Renal cortex interstitium (tissue), 15 donors: ENCODE measurements at places on chromosomes 3 and 15. TPM values are rescaled to one million over a fixed set of nuclear protein-coding genes. Genes with fewer than 3 reads are reported as not detected.
A peak's percentile ranks its signal among the peaks of the same experiment; 100 is the strongest.

GRCh38 chr3:4350789-4351163 lies 47.6 kb downstream of the SETMAR start:
- DNase-seq = peak; percentile 70

GRCh38 chr15:31560643-31561042 lies 234.0 kb downstream of the KLF13 start:
- no peak for DNase-seq

DNA sequence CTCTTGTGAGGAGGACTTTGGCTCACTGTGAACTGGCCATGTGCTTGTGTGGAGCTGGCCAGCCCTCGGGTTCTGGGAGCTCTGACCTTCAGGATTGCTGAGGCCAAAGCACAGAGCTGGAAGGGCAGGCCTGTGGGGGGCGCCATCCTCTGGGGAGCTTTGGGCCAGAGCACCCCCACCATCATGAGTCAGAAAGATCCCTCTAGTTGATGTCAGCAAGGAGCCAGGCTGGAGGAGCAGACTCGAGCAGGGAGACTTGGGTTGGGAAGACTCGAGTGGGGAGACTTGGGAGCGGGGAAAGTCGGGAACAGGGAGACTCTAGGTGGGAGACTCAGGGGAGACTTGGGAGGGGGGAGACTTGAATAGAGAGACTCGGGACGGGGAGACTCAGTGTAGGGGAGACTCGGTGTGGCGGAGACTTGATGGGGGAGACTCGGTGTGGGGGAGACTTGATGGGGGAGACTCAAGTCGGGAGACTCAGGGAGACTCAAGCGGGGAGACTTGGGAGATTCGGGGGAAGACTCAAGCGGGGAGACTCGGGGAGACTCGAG lies 37.7 kb upstream of the PLXNA1 start:
- no peak for DNase-seq

PRTG gene
- 13.6 TPM for polyA plus RNA-seq

OR5K4 gene
- not detected for polyA plus RNA-seq

GRCh38 chr3:174120997-174121396 lies 723.5 kb downstream of the NLGN1 start:
- DNase-seq = no peak

- DNase-seq = no peak
Observed at GRCh38 chr15:87033056-87033455, 953.4 kb downstream of the AGBL1 start.

CCDC39 gene
- polyA plus RNA-seq = 10.9 TPM

DNA sequence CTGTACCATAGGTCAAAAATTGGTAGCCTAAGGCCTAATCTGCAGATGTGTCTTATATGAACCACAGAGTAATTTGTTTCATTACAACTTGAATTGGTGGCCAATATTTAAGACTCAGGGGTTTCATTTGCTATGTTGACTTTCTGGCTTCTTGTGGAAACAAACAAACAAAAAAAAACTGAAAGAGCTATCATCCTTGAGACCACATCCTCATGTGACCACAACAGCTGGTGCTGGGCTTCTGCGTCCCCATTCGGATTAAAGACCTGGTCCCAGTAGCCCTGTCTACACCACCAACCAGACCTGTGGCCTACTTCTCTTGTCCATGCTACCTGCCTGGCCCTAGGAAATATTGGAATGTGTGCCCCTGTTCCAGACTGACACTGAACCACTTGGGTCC lies 61.7 kb downstream of the STRIT1 start:
- no peak for DNase-seq

DNA sequence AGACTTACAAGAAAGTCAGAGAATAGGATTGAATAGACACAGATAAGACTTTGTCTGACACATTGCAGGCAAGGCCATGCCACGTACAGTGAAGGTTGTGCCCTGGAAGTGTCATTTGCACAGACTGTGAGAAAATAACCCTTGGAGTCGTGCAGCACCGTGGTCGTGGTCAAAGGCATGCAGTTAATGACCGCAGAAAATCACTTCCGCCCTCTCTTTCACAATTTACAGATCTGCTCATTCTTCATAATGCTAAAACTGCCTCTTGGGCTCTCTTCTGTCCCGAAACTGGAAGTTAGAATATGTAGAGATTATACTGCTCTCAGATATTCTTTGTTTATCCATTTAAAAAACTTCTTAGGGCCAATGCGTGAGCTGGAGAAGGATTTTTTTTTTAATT lies 73.2 kb upstream of the CTXND1 start:
- DNase-seq = no peak

DNA sequence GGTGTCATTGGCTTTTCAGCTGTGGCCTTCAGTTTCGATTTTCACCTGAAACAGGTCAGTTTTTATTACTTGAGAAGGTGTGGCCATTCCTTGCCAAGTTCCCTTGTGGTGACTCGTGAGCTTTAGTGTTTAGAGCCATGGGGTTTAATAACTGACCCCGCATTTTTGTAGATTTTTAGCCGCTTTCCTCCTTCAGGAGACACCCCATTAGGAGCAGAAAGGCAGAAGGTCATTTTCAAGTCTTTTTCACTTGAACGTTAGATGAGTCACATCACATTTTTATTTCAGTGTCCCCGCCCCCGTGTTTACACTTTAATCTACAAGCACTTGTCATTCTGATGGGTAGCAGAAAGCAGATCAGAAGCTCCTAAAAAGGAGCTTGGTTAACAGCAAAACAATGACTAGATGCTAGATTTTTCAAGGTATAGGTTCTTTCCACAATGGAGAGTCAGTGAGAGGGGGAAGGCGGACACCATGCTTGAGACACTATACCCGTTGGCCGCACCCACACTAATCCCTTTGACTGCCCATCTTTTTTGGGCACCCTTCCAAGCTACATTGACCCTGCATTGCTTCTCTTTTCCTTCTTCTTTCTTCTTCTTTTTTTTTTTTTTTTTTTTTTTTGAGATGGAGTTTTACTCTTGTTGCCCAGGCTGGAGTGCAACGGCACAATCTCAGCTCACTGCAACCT lies 132.7 kb downstream of the GHSR start:
- DNase-seq = no peak

- DNase-seq = no peak
Observed at GRCh38 chr15:55260562-55261131, 29.0 kb downstream of the RAB27A start.

- no peak for DNase-seq
Observed at GRCh38 chr3:100838157-100838556, 128.9 kb downstream of the TFG start.

SEMA3B gene
- 69.5 TPM for polyA plus RNA-seq

GRCh38 chr3:174777813-174778212 lies 81.3 kb upstream of the NAALADL2 start:
- no peak for DNase-seq
